GM04503 (cell line): ENCODE measurements at places on chromosomes 5 and 9.
A peak's percentile ranks its signal among the peaks of the same experiment; 100 is the strongest.

DNA sequence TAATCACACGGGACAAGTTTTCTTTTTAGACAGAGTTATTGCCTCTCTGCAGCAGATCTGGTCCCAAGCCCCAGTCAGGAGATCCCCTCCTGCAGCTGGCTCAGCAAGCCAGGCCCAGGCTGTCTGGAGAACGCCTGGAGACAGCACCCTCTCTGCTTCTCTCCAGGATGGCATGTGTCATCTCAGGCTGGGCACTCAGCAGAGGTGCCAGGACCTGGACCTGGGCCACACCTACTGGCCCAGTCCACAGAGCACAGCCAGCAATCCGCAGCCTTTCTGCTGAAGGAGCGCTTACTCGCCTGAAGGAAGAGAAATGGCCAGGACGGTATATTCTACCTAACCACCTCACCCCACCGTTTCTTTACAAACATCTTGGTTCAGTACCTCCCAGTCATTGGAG lies 4.7 kb upstream of the TBC1D9B start:
- no peak for DNase-seq

DNA sequence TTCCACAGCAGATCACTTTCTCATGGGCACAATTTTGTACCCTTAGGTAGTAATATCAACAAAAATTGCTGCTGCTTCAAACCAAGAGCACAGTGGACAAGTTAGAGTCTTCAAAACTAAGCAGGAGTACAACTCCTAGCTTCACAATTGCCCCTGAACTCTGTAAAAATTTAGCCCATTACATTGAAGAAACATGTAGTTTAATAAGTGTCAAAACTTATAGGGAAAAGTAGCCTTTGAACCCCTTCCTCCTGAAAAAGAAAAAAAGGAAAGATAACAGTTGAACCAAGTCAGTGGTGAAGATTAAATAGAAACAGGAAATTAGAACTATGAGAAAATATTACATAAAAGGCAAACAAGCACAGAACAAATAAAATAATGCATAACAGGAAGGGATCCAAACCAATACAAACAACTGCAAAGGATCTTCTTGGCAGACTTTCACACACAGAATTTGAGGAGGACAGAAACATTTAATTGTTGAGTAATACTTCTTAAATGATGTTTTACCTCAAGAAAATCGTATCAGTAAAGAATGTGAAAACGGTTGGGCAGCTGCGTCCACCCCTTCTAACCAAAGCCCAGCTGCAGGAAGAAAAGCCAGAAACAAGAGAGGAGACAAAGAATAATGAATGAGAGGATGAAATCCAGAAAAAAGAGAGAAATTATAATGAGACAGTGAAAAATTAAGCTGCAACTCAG lies 636.0 kb downstream of the NR2F1-AS1 start:
- peak; percentile 68 for DNase-seq

DNA sequence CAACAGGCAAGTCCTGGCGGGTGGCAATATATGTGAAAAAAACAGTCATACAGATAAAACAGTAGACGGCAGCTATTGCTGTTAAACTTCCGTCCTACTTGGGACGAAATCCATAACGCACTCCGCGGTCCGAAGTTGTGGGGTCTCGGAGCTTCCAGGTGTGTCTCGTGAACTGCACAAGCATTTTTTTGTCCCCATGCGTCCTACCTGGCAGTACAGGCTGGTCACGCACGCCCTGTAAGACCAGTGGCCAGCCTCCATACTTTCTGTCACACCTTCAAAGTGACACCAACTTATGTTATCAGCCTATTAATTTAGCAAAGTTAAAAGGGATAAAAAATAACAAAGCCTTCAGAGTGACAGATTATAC lies 51.3 kb downstream of the TGFBI start:
- DNase-seq: no peak

GRCh38 chr9:137734181-137734580 lies 115.4 kb downstream of the EHMT1 start:
- DNase-seq: no peak

DNA sequence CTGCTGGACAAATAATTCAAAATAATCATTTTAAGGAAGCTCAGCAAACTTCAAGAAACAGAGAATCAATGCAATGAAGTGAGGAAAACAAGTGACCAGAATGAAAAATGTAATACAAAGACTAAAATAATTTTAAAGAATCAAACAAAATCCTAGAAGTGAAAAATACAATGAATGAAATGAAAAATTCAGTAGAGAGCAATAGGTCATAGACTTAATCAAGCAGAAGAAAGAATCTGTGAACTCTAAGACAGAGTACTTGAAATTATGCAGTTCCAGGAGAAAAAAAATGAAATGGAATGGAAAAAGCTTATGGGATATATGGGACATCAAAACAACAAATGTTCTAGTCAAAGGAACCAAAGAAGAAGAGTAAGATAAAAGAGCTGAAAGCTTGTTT lies 11.8 kb upstream of the ZDHHC21 start:
- no peak for DNase-seq

- DNase-seq: no peak
Measured at GRCh38 chr5:62256161-62257019, 49.6 kb upstream of the KIF2A start.

- no peak for DNase-seq
Measured at GRCh38 chr5:135604056-135604455, 25.3 kb upstream of the CXCL14 start.

- DNase-seq: peak; percentile 38
Measured at GRCh38 chr5:14720236-14720923, 55.9 kb downstream of the OTULIN start.
